ENCODE measurements at places on chromosomes 11 and 22.
A peak's percentile ranks its signal among the peaks of the same experiment; 100 is the strongest.

- H3K36me3 ChIP-seq = no peaks in the 10 kb centered on the region
- no peaks in the 10 kb centered on the region for H3K27me3 ChIP-seq
- no peak overlapping the region for H3K4me3 ChIP-seq
- no peak for DNase-seq
These were observed 27.2 kb upstream of the PAMR1 start for GRCh38 chr11:35552616-35553015.

DNA sequence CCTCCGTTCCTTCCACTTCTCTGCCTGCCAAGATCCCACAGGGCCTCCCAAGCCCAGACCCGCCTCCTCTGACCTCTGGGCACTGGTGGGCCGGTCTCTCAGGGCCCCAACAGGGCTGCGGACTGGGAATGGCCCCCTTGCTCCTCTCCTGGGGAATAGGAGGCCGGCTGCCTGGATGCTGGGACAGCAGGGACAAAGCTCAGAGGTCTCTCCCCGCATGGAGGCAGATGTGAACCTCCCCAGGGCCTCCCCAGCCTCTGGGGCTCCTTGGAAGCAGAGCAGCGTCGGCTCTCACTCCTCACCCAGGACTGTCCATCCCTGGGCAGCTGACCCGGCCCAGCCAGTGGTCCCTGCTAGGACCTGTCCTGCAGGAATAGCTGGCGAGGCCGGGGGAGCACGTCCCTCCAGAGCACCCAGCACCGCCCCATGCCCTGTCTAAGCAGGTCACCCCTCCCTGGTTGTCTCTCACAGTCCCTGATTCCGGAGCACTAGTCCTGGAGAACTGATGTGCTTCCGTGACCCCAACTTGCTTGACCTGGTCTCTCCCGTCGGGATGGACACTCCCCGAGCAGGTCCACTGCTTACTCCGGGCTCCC, 85.8 kb downstream of the RTL6 start:
- no peak overlapping the region for H3K27ac ChIP-seq
- no peaks in the 10 kb centered on the region for H3K36me3 ChIP-seq
- H3K27me3 ChIP-seq = peaks cover 19% of the 10 kb centered on the region

DNA sequence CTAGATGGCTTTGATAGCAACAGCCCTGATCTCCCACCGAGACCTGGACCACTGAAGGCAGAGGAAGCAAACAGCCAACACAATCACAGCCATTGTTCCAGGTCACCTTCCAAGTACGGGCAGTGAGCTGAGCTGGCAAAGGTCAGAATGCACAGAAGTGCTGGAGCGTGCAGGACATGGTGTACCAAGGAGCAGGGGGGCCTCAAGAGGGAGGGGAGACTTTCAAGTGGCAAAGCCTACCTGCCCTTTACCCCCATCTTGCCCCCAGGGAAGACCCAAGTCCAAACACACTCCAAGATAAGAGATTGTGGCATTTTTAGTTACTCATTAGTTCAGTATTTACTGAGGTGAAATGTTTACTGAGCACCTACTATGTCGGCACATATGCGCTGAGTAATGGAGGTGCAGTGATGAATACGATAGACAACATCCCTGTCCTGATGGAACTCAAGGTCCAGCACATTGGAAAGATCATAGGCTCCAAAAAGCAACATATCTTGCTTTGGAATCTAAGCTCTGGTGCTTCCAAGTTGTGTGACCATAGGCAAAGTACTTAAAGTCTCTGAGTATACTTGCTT, 26.0 kb upstream of the TTC12 start:
- H3K4me1 ChIP-seq = no peaks in the 10 kb centered on the region
- no peaks in the 10 kb centered on the region for H3K27me3 ChIP-seq
- no peaks in the 10 kb centered on the region for H3K36me3 ChIP-seq
- no peak for DNase-seq
- no peak overlapping the region for H3K27ac ChIP-seq
- no peak overlapping the region for H3K4me3 ChIP-seq

- H3K27me3 ChIP-seq = no peaks in the 10 kb centered on the region
- H3K4me3 ChIP-seq = no peak overlapping the region
- H3K27ac ChIP-seq = no peak overlapping the region
- H3K36me3 ChIP-seq = no peaks in the 10 kb centered on the region
These were observed 97.6 kb downstream of the PDE2A start for GRCh38 chr11:72576661-72577060.

DNA sequence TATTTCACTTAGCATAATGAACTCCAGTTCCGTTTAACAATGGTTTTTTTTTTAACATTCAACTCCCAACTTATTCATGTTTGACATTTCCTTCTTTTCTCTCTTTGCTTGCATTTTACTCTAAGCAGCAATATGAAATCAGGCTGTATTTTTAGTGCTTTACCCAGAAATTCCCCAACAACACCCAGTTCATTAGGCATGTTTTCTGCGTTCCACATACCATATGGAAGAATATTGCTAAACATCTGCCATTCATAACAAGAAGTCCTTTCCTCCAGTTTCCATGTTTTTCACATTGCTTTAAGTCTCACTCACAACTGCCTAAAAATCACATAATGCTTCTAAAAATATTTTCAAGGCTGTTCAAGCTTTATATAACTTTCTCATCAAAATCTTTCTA, 45.8 kb downstream of the PLAAT5 start:
- peaks cover 2% of the 10 kb centered on the region for H3K27me3 ChIP-seq
- no peak for DNase-seq
- H3K4me3 ChIP-seq = no peak overlapping the region
- no peak overlapping the region for H3K27ac ChIP-seq

GRCh38 chr11:30522536-30523243, 63.5 kb downstream of the MPPED2 start:
- no peak overlapping the region for H3K27ac ChIP-seq
- H3K4me3 ChIP-seq = no peak overlapping the region
- H3K27me3 ChIP-seq = no peaks in the 10 kb centered on the region
- no peaks in the 10 kb centered on the region for H3K4me1 ChIP-seq
- no peaks in the 10 kb centered on the region for H3K36me3 ChIP-seq

GRCh38 chr22:46336119-46337078, 885 bp downstream of the TRMU start:
- no peak for DNase-seq
- H3K4me1 ChIP-seq = no peaks in the 10 kb centered on the region
- peak overlapping the region; percentile 34 for H3K27ac ChIP-seq

- no peak overlapping the region for H3K27ac ChIP-seq
- no peaks in the 10 kb centered on the region for H3K4me1 ChIP-seq
- no peaks in the 10 kb centered on the region for H3K27me3 ChIP-seq
- H3K36me3 ChIP-seq = no peaks in the 10 kb centered on the region
- DNase-seq = no peak
- H3K4me3 ChIP-seq = no peak overlapping the region
These were observed 1233.0 kb downstream of the JRKL start for GRCh38 chr11:97622795-97623194.

GRCh38 chr11:99020352-99021225, at the start of gene CNTN5:
Gene CNTN5 (plus strand): TSS chr11:99020949.
- no peak within 1 kb of the TSS for H3K27ac ChIP-seq
- no peaks in the 10 kb centered on the region for H3K4me1 ChIP-seq
- H3K36me3 ChIP-seq = no peaks in the 10 kb centered on the region
- no peak for DNase-seq

DNA sequence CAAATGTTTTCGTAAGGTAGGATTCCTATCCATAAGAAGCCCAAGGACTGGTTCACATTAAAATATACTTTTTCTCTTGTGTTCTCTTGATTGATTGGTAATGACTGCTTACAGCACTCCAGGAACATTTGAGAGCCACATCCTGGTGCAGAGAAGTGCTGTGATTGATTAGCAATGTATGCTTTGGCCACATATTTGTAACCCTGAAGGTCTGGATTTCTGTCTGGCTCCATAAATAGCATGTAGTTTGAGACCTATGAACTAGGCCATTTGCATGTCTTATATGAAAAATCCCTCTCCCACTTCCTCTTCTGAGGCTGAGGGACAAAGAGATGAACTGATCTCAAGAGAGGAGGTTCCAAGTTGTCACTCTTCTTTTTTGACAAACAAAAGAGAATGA, 49.3 kb upstream of the CD44 start:
- no peak overlapping the region for H3K27ac ChIP-seq
- no peak overlapping the region for H3K4me3 ChIP-seq
- no peak for DNase-seq
- no peaks in the 10 kb centered on the region for H3K36me3 ChIP-seq
- H3K4me1 ChIP-seq = peaks cover 32% of the 10 kb centered on the region
- no peaks in the 10 kb centered on the region for H3K27me3 ChIP-seq

DNA sequence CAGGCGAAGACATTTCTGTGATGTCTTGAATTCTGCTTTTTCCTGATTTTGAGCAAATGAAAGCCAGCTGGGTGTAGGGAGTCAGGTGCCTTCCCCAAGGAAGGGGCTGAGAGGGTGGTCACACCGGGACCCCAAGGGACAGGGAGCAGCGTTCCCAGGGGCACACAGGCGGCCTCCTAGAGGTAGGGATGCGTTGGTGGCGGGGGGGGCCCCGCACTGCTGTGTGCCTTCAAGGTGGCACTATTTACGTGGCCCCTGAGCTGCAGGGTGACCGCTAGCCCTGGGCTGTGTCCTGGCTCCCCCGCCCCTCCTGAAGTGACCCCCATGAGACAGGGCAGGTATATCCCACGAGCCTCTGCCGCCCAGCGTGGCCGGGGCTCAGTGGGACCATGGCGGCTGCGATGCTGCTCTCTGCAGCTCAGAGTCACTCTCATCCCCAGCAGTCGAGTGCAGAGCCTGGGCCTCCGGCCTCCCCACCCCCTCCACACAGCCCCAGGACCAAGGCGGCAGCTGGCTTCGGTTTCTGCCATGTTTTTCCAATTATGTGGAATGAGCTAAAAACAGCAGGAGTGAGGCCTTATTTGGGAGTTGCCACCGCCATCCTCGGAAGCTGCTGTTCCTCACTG, 60.9 kb downstream of the LRP5 start:
- H3K27ac ChIP-seq = no peak overlapping the region
- H3K4me3 ChIP-seq = no peak overlapping the region
- no peak for DNase-seq
- no peaks in the 10 kb centered on the region for H3K4me1 ChIP-seq
- peaks cover 2% of the 10 kb centered on the region for H3K36me3 ChIP-seq

- no peaks in the 10 kb centered on the region for H3K4me1 ChIP-seq
- H3K4me3 ChIP-seq = no peak overlapping the region
- no peak overlapping the region for H3K27ac ChIP-seq
- no peaks in the 10 kb centered on the region for H3K36me3 ChIP-seq
- DNase-seq = no peak
These were observed 39.3 kb upstream of the PICALM start for GRCh38 chr11:86108191-86108590.

GRCh38 chr11:72520815-72521214, 86.5 kb upstream of the CLPB start:
- H3K4me3 ChIP-seq = no peak overlapping the region
- H3K27ac ChIP-seq = no peak overlapping the region
- no peaks in the 10 kb centered on the region for H3K27me3 ChIP-seq
- H3K4me1 ChIP-seq = peaks cover 4% of the 10 kb centered on the region

DNA sequence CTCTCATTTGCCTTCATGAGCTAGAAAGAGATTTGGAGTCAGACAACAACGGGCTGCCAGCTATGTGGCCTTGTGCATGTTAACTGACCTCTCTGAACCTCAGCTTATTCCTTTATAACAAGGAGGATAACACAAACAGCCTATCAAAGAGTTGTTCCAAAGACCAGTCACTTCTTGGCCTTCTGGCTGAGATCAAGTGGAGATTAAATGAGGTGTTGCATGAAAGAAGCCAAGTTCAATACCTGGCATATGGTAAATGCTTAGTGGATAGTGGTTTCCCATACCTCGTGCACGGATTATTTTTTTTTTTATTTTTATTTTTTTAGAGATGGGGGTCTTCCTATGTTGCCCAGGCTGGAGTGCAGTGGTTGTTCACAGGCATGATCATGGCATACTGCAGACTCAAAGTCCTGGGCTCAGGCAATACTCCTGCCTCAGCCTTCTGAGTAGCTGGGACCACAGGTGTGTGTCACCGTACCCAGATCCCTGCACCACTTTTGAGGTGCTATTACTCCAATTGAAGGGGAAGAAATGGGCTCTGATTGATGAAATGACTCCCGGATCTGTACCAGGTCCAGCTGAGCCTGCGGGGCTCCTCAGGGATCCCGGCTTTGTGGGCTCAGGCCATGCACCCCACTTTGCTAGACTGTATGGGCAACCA, 4.9 kb downstream of the LGALS1 start:
- H3K4me1 ChIP-seq = peaks cover 43% of the 10 kb centered on the region
- H3K27ac ChIP-seq = no peak overlapping the region

DNA sequence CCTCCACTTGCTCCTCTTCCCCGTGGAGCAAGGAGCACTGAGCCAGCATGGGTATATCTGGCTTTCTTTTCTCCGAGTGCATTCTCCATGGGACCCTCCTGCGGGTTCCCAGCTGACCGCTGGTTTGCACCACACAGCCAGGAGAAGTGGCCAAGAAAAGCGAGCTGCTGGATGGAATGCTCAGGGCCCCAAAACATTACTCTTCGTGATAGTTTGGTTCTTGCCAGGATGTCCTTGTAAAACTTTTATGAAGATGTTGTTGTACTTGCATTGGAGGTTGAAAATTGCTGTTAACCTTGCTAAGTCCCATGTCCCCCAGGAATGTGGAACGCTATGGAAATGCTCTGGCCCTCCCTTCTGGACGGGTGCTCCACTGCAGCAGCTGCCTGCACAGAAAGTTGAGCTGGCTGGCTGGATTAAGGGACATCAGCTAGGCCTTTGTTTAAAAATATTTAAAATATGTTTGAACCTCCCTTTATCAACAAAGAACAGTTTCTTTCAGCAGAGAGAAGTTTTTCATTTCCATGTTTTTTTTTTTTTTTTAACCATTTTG, 68.7 kb downstream of the ZNRF3 start:
- H3K27me3 ChIP-seq = peaks cover 24% of the 10 kb centered on the region
- H3K27ac ChIP-seq = no peak overlapping the region
- no peak for DNase-seq
- peaks cover 7% of the 10 kb centered on the region for H3K4me1 ChIP-seq
- H3K4me3 ChIP-seq = no peak overlapping the region
- no peaks in the 10 kb centered on the region for H3K36me3 ChIP-seq

GRCh38 chr11:117597071-117597470, 199.9 kb downstream of the DSCAML1 start:
- H3K36me3 ChIP-seq = no peaks in the 10 kb centered on the region
- H3K27ac ChIP-seq = no peak overlapping the region
- peaks cover 29% of the 10 kb centered on the region for H3K27me3 ChIP-seq
- no peaks in the 10 kb centered on the region for H3K4me1 ChIP-seq

- H3K4me3 ChIP-seq = no peak overlapping the region
- no peaks in the 10 kb centered on the region for H3K27me3 ChIP-seq
- no peak overlapping the region for H3K27ac ChIP-seq
- H3K4me1 ChIP-seq = peaks cover 29% of the 10 kb centered on the region
These were observed 7.3 kb upstream of the MCAM start for GRCh38 chr11:119324189-119324588.

DNA sequence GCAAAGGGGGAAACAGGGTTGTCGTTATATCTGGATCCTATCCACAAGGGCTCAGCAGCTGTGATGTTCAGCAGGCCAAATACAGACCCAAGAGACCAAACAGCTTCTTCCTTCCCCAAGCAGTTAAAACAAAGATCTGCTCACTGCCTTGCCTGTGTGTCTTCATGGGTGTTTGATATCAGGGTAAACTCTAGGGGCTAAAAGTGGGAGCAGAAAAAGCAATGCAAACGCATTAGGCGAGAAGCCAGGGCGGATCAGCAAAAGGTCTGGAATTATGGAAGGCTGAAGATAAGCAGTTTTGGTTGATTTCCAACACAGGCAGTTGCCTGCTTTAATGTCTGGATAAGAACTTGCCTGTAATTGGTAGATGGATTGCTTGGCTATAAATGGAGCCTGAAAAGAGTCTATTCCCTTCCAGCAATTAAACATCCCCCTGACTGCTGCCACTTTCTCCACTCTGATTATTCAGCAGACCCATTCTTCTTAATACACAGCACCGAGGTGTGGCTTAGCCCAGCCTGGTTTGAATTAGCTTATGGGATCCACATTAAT, 126.3 kb downstream of the COMMD9 start:
- no peak overlapping the region for H3K4me3 ChIP-seq
- no peak for DNase-seq
- no peaks in the 10 kb centered on the region for H3K4me1 ChIP-seq
- no peak overlapping the region for H3K27ac ChIP-seq
